ENCODE measurements at places on chromosomes 2 and 18.

- ATAC-seq, result peak; percentile 63
Observed at GRCh38 chr2:190819840-190820301, 60.8 kb upstream of the GLS start.

- no peak for ATAC-seq
Observed at GRCh38 chr2:207337234-207338219, 171.8 kb upstream of the KLF7 start.

DNA sequence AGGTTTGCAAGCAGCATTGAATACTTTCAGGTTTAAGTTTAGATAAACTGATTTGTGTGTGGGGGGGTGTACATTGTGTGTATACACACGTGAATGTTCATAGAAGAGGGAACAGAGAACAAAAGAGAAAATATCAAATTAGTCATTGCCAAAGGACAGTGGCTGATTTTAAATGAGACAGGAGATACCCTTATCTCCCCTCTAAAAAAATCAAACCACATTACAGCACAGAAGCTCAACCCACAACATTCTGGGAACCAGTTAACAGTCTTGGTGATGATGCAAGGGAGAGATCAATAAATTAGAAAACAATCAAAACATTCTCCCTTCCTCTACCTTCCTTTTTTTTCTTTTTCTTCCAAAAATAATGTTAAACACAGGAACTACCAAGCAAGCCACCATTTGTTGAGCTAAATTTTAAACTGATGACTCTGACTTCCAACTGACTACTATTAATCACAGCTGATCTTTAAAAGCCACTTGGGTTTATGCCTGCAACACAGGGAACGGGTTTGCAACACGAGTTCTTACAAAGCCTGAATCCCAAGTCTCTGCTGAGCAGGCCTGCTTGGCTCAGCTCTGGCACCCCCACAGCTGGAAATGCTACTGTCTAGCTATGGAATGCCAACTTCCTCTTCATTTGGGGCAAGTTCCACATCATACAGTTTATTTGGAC, 119.2 kb upstream of the ACVR1C start:
- peak; percentile 78 for ATAC-seq

DNA sequence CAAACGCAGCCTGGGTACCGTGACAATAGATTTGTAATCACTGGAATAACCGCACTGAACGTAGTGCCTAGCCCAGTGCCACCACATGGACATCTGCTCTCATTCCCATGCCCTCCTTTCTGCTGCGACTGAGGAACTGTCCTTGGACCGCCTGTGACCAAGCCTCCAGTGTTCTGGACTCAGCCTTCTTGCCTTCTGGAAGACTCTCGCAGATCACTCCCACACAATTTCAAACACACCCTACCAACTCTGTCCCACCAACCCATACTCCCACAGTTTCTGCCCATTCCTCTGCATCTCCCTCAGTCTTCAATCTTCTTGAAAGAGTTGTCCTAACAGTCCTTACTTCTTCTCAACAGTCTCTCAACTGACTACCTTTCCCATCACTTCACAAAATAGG, 2.1 kb downstream of the RNF149 start:
- ATAC-seq, result no peak

- ATAC-seq, result peak; percentile 84
Observed at GRCh38 chr2:191049728-191050639, 36.0 kb upstream of the STAT1 start.
